ENCODE measurements at places on chromosomes 2 and 18.

DNA sequence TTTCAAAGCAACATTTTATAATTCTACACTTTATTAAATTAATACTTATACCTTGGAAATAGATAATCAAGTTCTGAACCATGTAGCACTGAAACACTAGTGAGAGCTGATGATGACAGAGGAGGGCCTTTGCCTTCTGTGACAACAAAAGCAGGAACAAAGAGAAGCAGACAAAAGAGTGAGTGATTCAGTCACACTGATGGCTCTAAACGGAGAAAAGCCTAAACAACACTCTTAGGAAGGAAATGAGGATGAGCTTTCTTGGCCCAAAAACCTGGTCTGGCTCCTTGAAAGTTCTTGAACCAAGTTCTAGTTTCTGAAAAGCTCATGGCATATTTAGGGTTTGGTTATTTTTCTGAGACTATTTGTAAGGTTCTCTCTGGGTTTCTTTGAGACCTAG, 271.9 kb downstream of the DPP10 start:
- no peak for DNase-seq

- DNase-seq, result no peak
Measured at GRCh38 chr2:159091381-159091780, 122.9 kb downstream of the TANC1 start.

- no peak for DNase-seq
Measured at GRCh38 chr2:172859581-172860335, 124.1 kb downstream of the RAPGEF4 start.

GRCh38 chr2:231297108-231297908, 98.2 kb upstream of the B3GNT7 start:
- DNase-seq, result peak; percentile 59

- DNase-seq, result no peak
Measured at GRCh38 chr2:11391942-11392266, 47.5 kb upstream of the ROCK2 start.

GRCh38 chr18:32891130-32891529, 118.3 kb upstream of the KLHL14 start:
- no peak for DNase-seq

- no peak for DNase-seq
Measured at GRCh38 chr2:182587831-182588230, 128.2 kb upstream of the DNAJC10 start.

GRCh38 chr2:217168496-217168895, 308.6 kb upstream of the TNP1 start:
- no peak for DNase-seq

GRCh38 chr2:235647877-235648276, 154.0 kb downstream of the AGAP1 start:
- DNase-seq, result no peak

- no peak for DNase-seq
Measured at GRCh38 chr2:169979025-169979424, 151.8 kb downstream of the UBR3 start.

GRCh38 chr2:101517758-101518271, 42.9 kb upstream of the RFX8 start:
- DNase-seq, result no peak

GRCh38 chr2:68726608-68727367, 7.8 kb upstream of the ARHGAP25 start:
- no peak for DNase-seq

- no peak for DNase-seq
Measured at GRCh38 chr2:233399306-233400225, 45.3 kb downstream of the DGKD start.

DNA sequence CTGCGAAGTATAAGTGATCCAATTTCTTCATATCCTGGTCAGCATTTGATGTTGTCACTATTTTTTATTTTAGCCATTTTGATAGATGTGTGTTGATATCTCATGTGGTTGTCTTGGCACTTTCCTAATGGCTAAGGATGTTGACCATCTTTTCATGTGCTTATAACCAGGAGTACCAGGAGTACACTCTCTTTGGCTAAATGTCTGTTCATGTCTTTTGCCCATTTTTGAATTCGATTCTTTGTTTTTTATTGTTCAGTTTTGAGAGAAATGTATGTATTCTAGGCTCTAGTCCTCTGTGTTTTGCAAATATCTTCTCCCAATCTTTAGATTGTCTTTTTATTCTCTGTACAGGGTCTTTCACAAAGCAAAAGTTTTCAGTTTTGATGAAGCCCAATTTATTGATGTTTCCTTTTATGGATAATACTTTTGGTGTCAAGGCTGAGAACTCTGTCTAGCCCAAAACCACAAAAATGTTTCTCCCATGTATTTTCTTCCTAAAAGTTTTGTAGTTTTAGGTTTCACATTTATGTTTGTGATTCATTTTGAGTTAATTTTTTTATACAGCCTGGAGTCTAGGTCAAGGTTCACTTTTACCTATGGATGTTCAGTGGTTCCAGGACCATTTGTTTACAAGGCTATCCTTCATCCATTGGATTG, 65.4 kb downstream of the SDC1 start:
- DNase-seq, result no peak

GRCh38 chr2:236677368-236677767, 107.7 kb downstream of the ACKR3 start:
- no peak for DNase-seq

DNA sequence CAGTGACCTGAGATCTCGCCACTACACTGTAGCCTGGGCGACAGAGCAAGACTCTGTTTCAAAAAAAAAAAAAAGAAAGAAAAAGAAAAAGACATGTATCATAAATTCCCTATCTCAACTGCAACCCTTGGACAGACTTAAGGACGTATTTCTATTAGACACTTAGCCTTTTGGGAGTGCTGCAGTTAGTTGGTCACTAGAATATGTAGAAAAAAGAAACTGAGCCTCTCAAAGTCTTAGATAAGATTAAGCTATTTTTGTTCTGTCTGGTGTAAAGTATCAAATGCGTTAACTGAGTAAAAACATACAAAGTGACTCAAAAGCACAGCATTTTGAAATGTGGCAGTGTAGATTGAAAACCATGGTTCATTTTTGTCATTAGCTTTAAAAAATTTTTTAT, 7.3 kb downstream of the NBEAL1 start:
- no peak for DNase-seq

GRCh38 chr2:49754381-49754780, 600.1 kb upstream of the FSHR start:
- no peak for DNase-seq

DNA sequence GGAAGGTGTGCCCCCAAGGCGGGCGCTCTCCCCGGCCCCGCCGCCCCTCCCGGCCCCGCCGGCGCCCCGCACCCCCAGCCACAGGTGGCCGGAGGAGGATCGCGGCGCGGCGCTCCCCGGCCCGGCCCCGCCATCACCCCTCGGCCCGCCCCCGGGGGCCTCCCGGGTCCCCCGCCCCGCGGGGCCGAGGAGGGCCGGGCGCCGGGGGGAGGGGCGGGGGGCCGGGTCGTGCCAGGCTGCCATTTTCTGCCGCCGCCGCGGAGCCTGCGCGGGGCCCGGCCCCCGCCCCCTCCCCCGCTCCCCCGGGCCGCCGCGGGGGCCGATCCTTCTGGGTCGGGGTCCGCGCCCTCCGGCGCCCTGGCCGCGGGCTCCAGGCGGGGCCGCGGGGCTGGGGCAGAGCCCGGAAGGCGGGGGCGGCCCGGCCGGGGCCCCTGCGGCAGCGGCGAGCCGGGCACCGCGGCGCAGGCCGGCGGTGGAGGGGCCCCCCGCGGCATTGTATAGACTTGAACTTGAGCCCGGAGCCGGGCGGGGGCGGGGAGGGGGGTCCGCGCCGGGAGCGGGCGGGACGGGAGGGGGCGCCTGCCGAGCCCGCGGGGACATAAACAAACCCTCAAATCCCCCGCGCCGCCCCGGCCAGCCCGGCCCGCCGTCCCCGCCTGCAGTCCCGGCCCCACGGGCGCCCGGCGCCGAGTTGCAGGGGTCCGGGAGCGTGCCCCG, 556 bp downstream of the DNMT3A start:
- no peak for DNase-seq

GRCh38 chr18:8003878-8004675, 437.0 kb downstream of the PTPRM start:
- DNase-seq, result no peak

DNA sequence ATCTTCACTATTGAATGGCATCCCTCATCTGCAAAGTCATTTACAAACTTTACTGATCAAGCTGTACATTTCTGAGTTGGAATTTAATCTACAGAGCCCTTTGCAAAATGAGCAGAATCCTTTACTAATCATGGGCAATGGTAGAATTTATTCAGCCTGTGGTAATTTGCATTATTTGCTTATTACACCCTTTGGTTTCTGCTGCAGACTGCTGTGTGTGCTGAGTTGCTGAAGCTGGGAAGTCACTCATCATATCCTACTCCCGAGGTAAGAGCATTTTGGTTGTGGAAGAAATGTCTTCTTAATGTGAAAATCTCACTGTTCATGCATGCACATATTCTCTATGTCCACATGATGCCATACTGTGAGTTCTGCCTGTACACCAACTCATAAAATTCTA, 357.4 kb upstream of the SLC39A10 start:
- DNase-seq, result no peak

- peak; percentile 39 for DNase-seq
Measured at GRCh38 chr2:232543491-232543890, 4.0 kb downstream of the CHRNG start.

DNA sequence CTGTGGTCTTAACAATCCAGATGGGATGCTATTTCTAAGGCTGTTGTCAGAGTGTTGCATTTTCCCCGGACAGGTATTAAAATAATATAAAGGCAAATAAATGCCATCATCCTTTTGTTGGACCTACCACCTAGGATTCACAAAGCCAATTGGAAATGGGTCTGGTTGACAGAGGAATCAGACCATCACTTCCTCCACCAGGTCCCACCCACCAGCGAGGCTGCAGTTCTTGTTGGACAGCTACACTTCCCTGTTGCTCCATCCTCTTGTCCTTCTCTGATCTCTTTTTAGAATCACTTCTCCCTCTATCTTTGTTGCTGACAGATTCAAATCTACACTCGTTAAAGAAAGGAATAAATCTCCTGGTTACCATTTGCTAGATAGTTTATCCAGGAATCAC, 1.1 kb downstream of the TMEM169 start:
- no peak for DNase-seq

- DNase-seq, result no peak
Measured at GRCh38 chr18:8895341-8895740, 190.0 kb downstream of the MTCL1 start.

- no peak for DNase-seq
Measured at GRCh38 chr2:9311488-9311887, 104.9 kb downstream of the ASAP2 start.

DNA sequence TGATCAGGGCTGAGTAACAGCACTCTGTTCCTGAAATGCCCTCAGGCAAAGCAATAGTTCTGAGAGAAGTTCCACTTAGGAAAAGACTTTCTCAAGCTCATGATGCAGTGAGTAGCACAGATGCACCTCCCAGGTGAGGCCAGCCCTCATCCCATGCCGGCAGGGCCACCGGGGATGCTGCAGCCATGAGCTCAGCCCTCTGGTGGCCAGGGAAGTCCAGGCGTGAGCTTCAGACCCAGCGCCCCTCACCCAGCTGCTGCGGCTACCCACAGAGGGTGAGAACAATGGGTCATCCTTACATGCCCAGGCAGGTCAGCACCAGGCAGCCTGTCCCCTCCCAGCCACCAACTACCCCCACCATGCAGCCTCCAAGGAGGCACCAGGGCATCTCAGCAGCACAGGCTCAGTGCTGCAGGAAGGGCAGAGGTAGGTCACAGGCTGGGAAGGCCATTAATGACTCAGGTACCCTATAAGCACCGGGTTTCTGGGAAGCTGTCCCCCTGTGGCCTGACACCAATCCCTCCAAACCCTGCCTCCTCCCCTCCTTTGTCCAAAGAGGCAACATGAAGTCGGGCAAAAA, 50.6 kb downstream of the TTC32 start:
- no peak for DNase-seq

DNA sequence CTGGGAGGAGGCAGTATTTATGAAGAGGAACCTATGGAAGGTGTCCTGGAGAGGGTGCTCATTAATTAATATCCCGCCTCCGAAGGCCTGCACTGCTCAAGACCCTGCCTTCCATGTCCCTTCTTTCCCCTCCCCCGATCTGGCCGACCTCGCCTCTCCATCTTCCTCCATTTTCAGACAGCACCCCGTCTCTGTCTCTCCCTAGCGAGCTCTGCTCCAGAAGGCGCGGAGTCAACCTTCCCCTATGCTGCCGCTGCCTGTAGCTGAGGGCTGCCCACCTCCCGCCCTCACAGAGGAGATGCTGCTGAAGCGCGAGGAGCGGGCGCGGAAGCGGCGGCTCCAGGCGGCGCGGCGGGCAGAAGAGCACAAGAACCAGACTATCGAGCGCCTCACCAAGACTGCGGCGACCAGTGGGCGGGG, 1.1 kb upstream of the WBP1 start:
- DNase-seq, result no peak

DNA sequence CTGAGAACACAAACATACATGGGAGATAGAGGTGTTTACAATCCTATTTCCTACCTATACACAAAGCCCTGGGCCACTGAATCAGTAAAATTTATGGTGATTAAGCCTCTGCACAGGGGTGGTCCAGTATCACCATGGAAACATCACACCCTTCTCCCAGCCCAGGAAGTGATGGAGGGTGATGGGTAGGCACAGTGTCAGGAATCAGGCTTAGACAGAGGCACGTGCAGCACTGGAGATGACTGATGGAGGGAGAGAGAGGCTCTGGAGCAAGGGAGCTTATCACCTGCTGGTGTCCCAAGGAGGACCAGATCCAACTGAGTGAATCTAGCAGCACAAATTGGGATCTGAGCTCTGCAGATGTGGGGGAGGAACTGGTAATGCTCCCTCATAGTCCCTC, 117.2 kb downstream of the RPIA start:
- no peak for DNase-seq

GRCh38 chr2:124678043-124678442, 653.0 kb downstream of the CNTNAP5 start:
- no peak for DNase-seq

Data from right lobe of liver (tissue), 6 donors.